ENCODE measurements at places on chromosomes 6 and 20. TPM values are rescaled to one million over a fixed set of nuclear protein-coding genes. Genes with fewer than 3 reads are reported as not detected.

The ACTR5 gene
- 8.4 TPM for total RNA-seq

The ZC3H12D gene
- 3.7 TPM for total RNA-seq

The HLA-G gene
- 0.35 TPM for total RNA-seq

The PRDM13 gene
- not detected for total RNA-seq

The PHACTR3 gene
- 12.3 TPM for total RNA-seq

The ZSCAN12 gene
- 7.9 TPM for total RNA-seq

The FAM83D gene
- 0.79 TPM for total RNA-seq

The POU3F2 gene
- total RNA-seq: not detected

The KIAA1586 gene
- 13.7 TPM for total RNA-seq

The SMIM29 gene
- total RNA-seq: 22.6 TPM

The RAET1E gene
- 1.0 TPM for total RNA-seq

The MOXD1 gene
- total RNA-seq: 35.9 TPM

GRCh38 chr6:110618591-110619267, 142.3 kb upstream of the SLC22A16 start:
- DNase-seq: peak; percentile 33

DNA sequence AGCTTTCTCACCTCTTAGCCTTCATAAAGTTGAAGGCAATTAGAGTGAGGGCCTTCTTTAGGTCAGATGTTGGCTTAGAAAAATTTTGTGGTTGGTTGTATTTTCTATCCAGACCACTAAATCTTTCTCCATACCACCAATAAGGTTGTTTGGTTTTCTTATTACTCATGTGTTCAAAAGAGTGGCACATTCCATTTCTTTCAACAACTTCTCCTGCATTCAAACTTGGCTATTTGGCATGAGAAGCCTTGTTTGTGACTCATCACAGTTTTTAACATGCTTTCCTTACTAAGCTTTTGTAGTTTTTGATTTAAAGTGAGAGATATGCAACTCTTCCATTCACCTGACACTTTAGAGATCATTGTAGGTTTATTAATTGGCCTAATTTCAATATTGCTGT, 949.6 kb downstream of the TBC1D32 start:
- no peak for DNase-seq

GRCh38 chr6:41464481-41464880, 81.7 kb upstream of the FOXP4 start:
- no peak for DNase-seq

DNA sequence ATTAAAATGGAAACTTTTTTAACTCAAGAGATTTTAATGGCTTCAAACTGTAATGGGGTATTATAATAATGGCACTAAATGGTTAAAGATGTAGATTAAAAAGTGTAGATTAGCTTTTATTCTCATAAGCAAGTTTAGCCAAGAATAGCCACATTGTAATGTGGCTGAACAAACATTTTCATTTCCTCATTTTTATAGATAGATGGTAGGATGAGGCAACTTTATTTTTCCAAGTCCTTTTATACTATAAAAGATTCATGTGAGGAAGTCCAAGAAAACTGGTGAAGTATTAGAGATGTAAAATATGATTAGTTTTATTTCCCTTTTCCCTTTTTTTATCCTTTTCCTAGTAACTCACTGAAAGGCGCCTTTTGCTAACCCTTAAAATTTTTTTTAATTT, 88.8 kb downstream of the ATRN start:
- DNase-seq: no peak

- DNase-seq: no peak
Measured at GRCh38 chr20:22729180-22729579, 144.8 kb upstream of the FOXA2 start.

- DNase-seq: no peak
Measured at GRCh38 chr6:83735461-83735860, 26.6 kb upstream of the SNAP91 start.

- no peak for DNase-seq
Measured at GRCh38 chr20:17629678-17630089, 52.4 kb downstream of the RRBP1 start.

DNA sequence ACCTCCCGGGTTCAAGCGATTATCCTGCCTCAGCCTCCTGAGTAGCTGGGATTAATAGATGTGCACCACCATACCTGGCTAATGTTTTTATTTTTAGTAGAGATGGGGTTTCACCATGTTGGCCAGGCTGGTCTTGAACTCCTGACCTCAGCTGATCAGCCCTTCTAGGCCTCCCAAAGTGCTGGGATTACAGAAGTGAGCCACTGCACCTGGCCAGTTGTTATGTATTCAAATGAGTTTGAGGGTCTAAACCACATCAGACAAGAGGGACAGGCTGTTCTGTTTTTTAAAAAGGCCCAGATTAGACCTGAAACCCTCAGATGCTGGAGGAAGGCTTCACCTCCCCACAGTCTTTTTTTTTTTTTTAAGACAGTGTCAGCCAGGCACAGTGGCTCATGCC, 4.1 kb upstream of the SPAG4 start:
- no peak for DNase-seq

DNA sequence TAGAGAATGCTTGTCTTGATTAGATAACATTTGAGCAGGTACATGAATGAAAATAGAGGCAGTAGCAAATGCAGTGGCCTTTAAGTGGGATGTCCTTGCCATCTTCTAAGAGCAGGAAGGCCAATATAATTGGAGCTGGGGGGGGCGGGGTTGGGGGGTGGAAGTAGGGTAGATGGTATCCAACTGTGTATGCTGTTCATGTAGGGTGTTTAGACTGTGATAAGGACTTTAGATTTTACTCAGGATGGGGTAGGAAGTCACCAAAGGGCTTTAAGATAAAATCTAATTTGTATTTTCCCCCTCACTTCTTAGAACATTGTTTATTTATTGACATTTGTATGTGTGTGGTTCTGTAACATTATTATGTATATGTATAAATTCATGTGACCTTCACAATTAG, 12.0 kb downstream of the TAB2 start:
- DNase-seq: no peak

DNA sequence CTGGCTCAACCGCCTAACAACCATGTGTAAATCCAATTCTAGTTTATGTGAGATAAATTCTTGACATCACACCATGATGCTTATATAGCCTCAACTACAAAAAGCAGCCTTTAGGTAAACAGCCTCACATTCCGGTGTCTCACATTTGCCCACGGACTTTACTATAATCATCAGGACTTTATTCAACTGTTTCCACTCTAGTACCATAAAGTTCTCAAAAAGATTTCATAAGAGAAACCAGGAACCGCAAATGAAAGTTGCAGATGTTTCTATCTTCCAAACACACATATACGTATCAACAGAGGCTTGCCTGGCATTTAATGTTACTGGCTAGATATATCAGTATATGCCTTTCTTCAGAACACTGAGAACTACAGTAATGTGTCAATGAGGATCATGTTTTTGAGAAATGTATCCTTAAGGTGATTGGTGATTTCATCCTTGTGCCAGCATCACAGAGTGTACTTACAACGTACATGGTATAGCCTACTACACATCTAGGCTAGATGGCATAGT, 80.0 kb downstream of the EPB41L2 start:
- DNase-seq: no peak

DNA sequence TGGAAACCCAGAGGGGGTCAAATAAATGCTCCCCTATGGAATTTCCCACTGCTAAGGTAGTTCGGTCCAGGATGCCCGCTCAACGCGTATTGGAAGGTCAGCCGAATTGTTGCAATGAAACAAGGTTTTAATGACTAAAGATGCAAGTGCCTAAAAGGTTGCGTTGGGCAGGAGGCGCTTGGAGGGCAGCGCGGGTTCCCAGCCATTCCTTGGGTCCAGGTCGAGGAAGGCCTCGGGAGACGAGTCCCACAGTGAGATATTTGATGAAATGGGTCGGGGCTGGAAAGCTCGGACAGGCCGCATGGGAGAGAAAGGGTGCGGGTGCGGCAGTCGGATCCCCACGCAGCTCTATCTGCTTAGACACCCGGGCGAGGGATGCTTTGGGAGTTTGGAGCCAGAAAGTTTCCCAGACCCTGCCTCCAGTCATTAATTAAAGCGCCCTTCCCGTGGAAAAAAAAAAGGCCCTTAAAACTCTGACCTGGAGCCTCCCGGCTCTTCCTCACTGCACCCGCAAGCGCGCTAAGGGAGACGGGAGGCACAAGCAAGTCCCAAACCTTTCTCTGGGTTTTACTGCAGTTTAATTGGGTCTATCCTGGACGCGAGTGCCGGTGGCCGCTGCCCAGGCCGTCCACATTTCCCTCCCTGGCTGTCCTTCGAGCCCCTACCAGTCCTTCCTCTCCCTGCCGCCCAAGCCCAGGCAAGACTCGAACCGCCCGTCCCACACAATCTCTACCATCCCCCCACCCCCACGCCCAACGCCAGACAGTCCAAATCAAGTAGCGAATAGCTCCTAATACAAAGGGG, 24.2 kb downstream of the TFAP2A start:
- DNase-seq: no peak

GRCh38 chr6:39801456-39802251, 9.5 kb downstream of the DAAM2 start:
- peak; percentile 50 for DNase-seq

GRCh38 chr6:6837541-6838080, 249.1 kb downstream of the LY86 start:
- DNase-seq: no peak

GRCh38 chr6:164322533-164322932, 908.0 kb downstream of the QKI start:
- no peak for DNase-seq

- DNase-seq: no peak
Measured at GRCh38 chr6:154359161-154359574, 2.6 kb upstream of the IPCEF1 start.

DNA sequence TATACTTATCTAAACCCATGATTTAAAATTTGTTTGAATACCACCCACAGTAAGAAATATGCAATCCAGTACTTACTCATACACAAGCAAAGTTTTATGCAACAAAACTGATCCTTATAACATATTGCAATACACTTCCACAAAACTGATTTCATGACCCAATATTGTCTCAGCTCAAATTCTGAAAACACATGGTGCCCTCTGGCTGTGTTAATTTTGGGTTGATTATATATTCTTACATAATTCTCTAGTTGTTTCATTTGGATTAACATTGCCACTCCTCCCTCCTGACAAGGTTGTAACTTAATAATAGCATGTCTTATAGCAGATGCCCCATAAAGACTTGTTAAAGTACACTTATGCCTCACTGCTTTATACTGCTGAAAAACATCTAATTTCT, 73.0 kb upstream of the TULP1 start:
- DNase-seq: no peak

DNA sequence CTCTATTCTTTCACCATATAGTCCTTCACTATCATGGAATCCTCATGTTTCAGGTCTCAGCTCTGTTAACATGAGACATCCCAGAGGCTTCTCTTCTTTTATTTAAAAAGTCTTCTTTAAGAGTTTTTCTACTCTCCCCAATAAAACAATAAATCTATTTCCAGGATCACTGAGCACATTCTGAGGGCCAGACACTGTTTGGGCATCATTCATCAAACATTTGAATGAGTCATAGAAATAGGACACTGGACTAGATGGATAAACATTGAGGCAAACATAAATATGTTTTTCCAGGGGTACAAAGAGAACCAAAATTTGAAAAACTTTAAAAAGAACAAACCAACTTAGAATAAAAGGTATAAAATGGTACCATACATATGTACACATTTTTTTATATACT, 554.4 kb downstream of the KIF16B start:
- no peak for DNase-seq

- no peak for DNase-seq
Measured at GRCh38 chr6:137001977-137002302, 42.8 kb downstream of the IL20RA start.

DNA sequence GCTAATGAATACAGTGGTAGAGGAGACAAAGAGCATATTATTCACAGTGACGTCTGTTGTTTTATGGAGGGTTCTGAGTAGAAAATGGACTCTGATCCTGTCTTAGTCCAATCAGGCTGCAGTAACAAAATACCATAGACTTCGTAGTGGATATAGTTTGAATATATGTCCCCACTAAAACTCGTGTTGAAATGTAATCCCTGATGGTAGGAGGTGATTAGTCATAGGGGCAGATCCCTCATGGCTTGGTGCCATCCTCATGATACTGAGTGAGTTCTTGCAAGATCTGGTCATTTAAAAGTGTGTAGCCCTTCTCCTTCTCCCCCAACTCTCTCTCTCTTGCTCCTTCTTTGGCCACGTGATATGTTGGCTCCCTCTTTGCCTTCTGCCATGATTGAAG, 82.5 kb downstream of the CD83 start:
- no peak for DNase-seq

- DNase-seq: no peak
Measured at GRCh38 chr20:39822667-39823066, 860.5 kb downstream of the DHX35 start.

- no peak for DNase-seq
Measured at GRCh38 chr6:53287336-53288225, 61.2 kb downstream of the ELOVL5 start.

GRCh38 chr20:20582734-20583133, 129.7 kb downstream of the RALGAPA2 start:
- no peak for DNase-seq

- DNase-seq: no peak
Measured at GRCh38 chr20:14715400-14715799, 378.0 kb upstream of the FLRT3 start.

- no peak for DNase-seq
Measured at GRCh38 chr20:56181583-56181982, 66.9 kb upstream of the MC3R start.

GRCh38 chr6:9699888-9700287, 715.0 kb downstream of the TFAP2A start:
- DNase-seq: no peak

- DNase-seq: no peak
Measured at GRCh38 chr6:35852994-35853393, 47.8 kb downstream of the LHFPL5 start.

GRCh38 chr6:2055911-2056310, 189.5 kb downstream of the GMDS start:
- no peak for DNase-seq

DNA sequence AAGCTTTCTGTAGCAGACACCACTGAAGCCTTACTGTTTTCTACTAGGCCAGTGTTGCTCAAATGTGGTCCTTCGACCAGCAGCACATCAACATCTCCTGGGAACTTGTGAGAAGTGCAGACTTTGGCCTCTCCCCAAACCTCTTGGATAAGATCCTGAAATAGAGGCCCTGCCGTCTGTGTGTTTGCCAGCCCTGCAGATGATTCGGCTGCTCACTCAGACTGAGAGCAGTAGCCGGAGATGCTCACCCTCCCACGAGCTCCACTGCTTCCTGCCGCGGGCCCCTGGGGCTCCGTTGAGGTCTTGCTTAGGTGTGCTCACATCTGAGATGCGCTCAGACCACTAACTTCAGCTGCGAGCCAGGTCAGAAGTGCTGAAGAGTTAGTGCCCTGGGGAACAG, 129.5 kb upstream of the SSTR4 start:
- no peak for DNase-seq

DNA sequence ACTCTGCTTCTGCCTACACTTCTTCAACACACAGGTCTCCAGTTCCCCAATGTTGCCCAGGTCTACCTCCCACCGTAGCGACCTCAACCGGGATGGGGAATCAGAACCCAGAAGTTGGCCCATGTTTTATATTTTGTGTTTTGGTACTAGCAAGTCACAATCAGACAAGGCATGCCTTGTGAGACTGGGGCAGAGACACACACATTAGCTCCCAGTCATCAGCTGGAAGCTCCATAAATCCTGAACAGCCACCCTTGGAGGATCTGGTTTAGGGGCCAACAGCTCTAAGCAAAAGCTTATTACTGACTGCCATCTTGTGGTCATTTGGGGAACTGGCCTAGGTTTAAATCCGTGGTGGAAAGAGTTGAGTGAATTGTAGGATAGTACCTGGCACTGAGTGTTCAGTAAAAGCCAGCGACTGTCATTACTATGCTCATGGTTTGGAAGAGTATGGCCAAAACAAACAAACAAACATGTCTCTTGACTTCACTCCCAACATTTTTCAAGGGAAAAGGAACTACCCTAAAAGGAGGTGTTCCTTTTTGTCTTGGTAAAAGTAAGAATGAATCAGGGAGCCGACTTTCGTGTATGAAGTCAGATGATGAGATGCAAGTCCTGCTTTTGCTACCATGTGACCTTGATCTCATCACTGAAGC, 40.5 kb downstream of the PIM1 start:
- DNase-seq: peak; percentile 88
